RWPE1 (cell line): ENCODE measurements at places on chromosomes 16 and 17.
A peak's percentile ranks its signal among the peaks of the same experiment; 100 is the strongest.

DNA sequence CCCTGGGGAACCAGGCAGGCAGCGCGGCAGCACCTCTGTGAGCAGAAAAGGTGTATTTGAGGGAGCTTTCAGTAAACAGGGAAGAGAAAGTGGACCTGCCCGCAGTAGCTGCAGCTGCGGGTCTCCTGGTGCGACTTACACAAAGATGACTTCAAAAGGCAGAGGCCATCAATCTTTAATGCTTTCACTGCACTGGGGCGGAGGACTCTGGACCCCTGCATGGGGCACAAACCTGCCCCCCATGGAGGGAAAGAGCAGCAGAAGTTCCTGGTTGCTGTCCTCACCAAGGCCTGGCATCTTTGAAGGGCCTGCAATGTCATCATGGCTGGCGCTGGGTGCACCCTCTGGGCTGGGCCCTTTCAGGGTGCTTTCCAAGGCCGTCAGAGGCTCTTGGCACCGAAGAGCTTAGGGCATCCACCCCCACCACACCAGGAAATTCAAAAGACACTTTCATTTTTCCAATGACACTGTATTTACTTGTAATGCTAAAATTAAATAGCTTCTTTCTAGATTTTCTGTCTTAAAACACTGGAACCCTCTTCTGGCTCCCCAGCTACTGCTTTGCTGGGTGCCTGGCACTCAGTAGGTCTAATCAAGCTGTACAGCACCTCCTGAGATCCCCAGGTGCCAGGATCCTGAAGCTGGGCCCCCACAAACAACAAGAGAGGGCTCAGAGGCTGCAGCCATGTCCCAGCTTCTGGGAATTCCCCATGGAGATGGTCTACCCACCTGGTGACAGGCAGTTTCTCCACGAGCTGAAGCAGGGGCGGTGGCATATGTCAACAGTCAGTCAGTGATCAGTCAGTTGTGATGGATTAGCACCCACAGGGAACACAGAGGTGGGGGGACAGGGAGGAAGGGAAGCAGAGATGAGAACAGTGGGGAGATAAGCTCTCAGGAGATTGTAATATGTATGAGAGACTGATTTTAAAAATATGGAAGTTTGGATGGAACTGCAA lies 2.1 kb upstream of the CACNG1 start:
- no peak for DNase-seq

GRCh38 chr16:30380803-30381208 lies 1.6 kb downstream of the SEPTIN1 start:
- DNase-seq, result no peak

GRCh38 chr17:70332356-70333210 lies 163.3 kb downstream of the KCNJ2 start:
- DNase-seq, result no peak

DNA sequence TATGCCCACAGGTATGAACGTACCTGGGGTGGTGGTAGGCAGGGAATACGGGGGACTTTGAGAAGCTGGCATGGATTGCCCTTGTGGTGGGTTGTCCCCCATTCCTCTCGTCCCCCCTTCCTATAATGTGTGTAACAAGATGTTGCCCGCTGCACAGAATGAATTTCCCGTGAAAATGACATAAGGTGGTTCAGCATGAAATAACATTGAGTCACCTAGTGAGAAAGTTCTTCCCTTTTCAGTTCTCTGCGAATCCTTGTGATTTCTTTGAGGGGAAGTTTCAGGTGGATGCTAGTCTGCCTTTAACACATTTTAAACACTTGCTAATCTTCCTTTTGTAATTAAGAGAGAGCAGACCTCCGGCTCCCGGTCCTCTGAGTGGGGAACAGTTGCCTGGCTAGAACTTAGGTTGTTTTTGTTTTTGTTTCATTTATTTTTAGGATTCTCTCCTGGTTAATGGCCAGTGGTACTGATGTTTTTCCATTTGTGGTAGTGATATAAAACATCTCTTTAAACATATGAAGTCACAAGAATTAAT lies 58.9 kb downstream of the RAP1GAP2 start:
- peak; percentile 17 for DNase-seq

DNA sequence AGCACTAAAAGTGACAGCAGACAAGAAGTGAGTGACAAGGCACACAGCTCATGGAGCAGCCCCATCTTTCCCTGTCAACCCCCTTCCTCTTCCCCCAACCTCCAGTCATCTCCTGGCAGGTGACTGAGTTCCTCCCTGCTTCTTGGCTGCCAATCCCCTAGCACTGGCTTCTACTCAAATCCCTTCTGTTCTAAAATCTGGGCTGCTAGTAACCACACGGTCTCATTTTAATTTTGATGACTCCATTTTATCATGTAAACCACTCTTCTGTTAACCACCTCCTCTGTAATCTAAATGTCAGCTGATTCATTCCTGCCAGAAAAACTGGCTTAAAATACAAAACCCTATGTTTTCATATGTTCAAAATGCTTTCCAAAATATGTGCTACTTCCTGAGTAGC lies 419.8 kb upstream of the MON1B start:
- DNase-seq, result no peak

GRCh38 chr16:88526008-88526905 lies 43.9 kb upstream of the ZC3H18 start:
- no peak for DNase-seq

- no peak for DNase-seq
These were observed 3.4 kb downstream of the SNN start for GRCh38 chr16:11671676-11672075.

GRCh38 chr16:75152635-75153034 lies 4.3 kb downstream of the ZFP1 start:
- DNase-seq, result no peak

GRCh38 chr17:44273607-44274006 lies 5.7 kb upstream of the SLC4A1 start:
- no peak for DNase-seq

DNA sequence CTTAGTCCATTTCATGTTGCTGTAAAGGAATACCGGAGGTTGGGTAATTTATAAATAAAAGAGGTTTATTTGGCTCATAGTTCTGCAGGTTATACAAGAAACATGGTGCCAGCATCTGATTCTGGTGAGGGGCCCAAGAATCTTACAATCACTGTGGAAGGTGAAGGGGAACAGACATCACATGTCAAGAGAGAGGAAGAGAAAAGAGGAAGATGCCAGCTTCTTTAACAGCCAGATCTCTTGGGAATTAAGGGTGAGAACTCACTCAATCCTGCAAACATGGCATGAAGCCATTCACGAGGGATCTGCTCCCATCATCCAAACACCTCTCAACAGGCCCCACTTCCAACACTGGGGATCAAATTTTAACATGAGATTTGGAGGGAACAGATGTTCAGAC lies 49.5 kb downstream of the BMERB1 start:
- no peak for DNase-seq

- no peak for DNase-seq
These were observed 196.6 kb downstream of the RBFOX3 start for GRCh38 chr17:79414063-79414792.

DNA sequence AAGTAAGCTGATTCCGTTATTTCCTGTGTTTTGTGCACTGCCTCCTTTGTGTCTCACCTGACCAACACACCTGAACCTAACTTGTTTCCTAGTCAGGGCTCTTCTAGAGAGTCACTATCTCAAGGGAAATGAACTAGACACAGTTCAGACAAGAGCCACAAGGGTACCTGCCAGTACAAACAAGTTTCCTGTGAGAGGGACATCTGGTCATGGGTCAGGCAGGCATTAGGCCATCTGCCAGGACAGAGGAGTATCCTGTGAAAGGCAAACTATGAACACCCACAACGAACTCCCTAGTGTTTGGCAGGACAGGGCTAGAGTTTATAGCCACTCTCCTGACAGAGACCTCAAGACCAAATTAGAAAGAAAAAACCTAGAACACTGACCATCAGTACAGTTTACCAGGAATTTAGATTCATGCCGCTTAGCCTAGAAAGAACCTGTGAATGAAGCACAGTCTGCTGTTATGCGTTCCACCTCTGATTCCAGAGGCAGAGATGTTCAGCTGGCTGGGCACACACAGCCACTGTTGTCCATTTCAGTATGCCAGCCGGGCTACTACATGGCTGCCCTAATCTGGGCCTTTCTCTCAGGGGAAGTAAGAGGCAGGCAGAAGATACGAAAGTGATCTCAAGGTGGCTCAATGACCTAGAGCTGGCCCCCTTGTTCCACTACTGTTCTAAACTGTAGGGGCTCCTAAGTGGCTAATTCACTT lies 20.7 kb upstream of the GLG1 start:
- no peak for DNase-seq

DNA sequence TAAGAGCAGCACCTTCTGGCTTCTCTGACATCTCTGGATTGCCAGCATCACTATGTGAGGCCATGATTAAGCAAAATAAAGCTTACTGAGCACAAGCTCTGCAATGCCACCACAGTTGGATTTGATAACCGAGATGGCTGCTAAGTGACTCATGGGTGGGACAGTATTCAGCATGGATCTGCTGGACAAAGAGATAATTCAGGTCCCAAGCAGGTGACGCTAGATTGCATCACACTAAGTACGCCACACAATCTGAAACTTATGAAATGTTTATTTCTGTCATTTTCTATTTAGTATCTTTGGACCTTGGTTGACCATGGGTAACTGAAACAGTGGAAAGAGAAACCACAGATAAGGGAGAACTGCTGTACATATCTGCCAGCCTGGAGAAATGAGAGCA lies 27.4 kb downstream of the CDRT15 start:
- no peak for DNase-seq

GRCh38 chr17:9037736-9038135 lies 16.4 kb downstream of the NTN1 start:
- no peak for DNase-seq

GRCh38 chr17:3954976-3955672 lies 9.1 kb downstream of the ATP2A3 start:
- no peak for DNase-seq

GRCh38 chr16:27234171-27234570 lies 30.8 kb downstream of the KDM8 start:
- no peak for DNase-seq

GRCh38 chr17:43661699-43662412 lies at the start of gene MEOX1:
Gene MEOX1, minus strand, starts transcription at chr17:43661922. Its CDS starts 388 bp downstream, at chr17:43661534.
- peak; percentile 71 for DNase-seq

DNA sequence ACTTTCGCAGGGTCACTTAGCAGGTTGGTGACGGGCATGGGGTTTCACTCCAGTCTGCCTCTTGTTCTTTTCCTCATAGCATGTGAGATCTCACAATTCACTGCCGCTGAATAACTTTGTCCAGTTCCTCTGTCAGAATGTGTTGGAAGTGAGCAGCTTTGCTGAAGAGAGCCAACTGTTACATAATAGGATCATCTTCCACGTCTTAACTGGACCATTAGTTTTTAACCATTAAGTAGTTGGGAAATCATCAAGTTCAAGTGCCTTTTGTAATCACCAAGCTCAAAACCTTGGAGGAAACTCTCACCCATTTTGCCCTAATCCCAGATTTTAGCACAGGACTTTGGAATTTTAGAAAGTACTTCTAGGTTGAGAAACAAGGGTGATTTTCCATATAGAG lies 290.6 kb downstream of the WWOX start:
- no peak for DNase-seq

- peak; percentile 54 for DNase-seq
These were observed 42.8 kb upstream of the ZC3H18 start for GRCh38 chr16:88527186-88527936.

GRCh38 chr17:69451416-69452394 lies 37.2 kb downstream of the MAP2K6 start:
- DNase-seq, result no peak
